ENCODE measurements at places on chromosomes 4 and X.
A peak's percentile ranks its signal among the peaks of the same experiment; 100 is the strongest.

GRCh38 chr4:163736876-163737275, 242.4 kb downstream of the TMA16 start:
- H3K36me3 ChIP-seq, result no peaks in the 10 kb centered on the region
- no peak overlapping the region for H3K27ac ChIP-seq
- no peak for DNase-seq
- H3K4me3 ChIP-seq, result no peak overlapping the region

DNA sequence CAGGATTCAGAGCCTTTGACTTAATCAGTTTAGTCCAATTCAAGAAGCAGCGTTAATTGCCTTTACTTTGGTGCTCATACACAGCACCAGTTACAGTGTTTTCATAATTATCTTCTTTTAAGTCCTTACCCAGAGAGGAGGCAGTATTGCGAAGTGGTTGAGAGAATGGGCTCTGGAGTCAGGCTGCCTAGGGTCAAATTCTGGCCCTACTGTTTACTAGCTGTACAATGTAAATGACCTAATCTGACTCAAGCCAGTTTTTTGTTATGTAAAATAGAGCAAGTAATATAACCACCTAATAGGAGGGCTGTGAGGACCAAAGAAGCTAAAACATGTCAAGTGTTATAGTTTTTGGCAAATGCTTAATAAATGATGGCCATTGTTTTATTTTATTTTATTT, 27.6 kb downstream of the WDR44 start:
- H3K36me3 ChIP-seq, result no peaks in the 10 kb centered on the region
- peaks cover 2% of the 10 kb centered on the region for H3K27me3 ChIP-seq
- no peak for DNase-seq
- no peak overlapping the region for H3K4me3 ChIP-seq

- no peaks in the 10 kb centered on the region for H3K4me1 ChIP-seq
- H3K4me3 ChIP-seq, result no peak overlapping the region
- no peaks in the 10 kb centered on the region for H3K36me3 ChIP-seq
- no peak overlapping the region for H3K27ac ChIP-seq
- DNase-seq, result no peak
These were observed 581.5 kb downstream of the STIM2 start for GRCh38 chr4:27442146-27442545.

GRCh38 chr4:87105101-87105845, 115.1 kb downstream of the KLHL8 start:
- peaks cover 21% of the 10 kb centered on the region for H3K36me3 ChIP-seq
- peaks cover 2% of the 10 kb centered on the region for H3K27me3 ChIP-seq
- no peak overlapping the region for H3K27ac ChIP-seq
- peaks cover 59% of the 10 kb centered on the region for H3K4me1 ChIP-seq
- no peak overlapping the region for H3K4me3 ChIP-seq
- no peak for DNase-seq

DNA sequence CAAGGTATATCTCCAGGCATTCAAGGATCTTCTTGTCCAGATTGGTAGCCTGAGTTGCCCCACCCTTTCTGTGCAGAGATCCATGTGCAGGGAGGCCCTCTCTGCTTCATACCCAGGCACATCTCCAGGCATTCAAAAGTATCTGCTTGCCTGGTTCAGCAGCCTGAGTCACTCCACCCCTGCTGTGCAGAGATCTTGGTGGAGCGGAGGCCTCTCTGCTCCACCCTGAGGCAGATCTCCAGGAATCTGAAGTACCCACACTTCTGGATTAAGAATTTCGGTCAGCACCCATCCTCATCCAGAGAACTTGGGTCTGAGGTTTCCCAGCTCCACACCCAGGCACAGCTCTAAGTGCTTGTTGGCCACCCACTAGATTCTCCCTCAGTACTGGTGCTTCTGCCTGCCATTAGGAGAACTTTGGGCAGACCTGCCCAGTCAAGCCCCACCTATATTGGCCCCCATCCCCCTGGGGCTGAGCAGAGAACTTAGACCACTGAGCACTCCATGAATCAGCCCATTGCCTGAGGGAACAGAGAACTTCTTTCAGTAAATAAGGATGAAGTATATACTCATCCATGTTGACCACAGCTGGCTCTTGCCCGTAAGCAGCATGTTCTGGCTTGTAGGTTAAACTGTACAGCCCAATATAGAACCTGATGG, 199.5 kb upstream of the ZCCHC13 start:
- no peaks in the 10 kb centered on the region for H3K27me3 ChIP-seq
- peaks cover 11% of the 10 kb centered on the region for H3K4me1 ChIP-seq
- H3K36me3 ChIP-seq, result peaks cover 4% of the 10 kb centered on the region
- peak; percentile 10 for DNase-seq
